ENCODE measurements at places on chromosomes 4 and X.

DNA sequence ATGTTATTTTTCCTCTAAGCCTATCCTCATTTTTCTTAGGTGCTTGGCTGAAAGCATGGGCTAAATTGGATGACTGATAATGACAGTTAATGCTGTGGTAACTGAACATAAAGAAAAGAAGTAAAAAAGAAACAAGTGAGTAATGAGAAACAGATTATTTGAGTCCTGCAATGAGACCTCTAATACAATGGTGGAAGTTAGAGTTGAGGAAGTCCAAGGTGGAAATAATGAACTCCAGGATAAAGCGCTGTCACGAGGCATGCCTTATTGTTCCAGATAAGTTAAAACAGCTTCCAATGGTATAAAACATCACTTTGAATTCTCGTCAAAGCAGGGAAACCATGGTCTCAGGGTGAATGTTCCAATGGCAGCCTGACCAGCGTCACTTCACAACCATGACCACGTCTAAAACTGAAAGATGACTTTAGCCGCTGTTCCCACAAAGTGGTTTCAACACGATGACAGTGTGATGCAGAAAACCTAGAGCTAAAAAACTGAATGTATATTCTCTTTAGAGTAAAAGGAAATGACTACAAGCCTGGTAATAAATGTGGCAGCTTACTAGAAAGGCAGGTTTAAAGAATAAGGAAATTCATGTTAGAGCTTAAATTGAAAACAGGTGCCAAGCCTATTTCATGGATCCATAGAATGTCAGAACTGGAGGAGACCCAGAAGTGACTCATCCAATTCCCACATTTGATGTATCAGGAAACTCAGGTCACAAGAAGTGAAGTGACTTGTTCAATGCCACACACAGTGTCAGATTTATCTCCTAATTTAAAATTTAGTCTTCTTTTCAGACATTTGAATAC is 202.6 kb upstream of the GYPA start:
- DNase-seq, result peak; percentile 45

DNA sequence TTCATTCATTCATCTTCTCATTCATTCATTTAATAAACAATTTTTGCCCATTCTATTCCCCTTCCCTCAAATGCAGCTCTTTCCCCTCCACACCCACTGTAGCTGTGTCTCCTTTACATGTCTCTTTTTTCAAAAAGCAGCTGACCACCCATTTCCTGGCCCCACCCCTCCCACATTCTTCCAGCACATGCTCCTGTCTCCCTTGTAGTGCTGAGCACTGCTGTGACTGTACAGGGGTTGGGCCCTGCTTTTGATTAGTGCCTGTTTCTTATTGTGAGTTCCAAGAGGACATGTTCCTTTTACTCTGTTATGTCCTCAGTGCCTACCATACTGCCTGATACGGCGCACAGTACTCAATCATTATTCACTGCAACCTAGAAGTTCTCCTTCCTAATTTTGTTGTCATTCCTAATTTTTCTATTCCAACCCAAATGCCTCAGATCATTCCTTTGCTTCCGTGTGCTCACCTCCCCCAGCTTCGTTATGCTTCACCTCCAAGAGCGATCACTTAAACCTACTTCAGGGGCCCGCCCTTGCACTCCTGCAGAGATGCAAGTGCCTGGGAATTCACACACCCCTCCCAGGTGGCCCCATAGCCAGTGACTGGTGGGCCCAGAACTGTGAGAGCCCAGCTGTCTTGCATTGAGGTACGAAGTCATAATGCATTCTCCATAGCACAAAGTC is 152.2 kb downstream of the STK32B start:
- DNase-seq, result no peak

GRCh38 chrX:115958687-115959359 is 211.7 kb upstream of the AGTR2 start:
- no peak for DNase-seq

DNA sequence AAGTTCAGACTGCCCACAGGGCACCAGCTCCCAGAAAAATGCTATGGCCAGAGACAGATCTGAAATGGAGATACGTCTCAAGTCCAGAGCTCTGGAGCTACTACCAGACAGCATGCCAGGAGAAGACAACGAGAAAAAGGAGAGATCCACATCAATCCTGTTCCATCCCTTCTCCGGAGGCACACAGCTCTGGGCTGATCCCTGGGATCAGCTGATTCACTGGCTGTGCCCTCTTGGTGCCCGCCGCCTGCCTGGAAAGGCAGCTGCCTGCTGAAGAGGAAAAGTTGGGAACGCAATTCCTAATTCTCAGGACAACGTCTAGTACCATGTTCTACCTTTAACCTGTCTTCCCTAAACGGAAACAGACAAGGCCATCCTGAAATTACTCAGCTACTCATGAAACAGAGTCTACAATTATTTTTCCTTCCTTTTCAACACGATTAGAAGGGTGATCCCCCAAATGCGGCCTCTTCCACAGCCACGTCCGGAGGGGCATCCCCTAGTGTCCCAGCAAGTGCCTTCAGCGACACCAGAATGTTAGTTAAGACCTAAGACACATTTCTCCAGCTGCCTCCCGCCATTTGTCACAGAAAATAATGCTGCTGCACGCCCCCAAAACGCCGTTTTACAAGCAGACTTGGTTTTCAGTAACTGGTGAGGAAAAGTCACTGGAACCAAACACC is 2.4 kb downstream of the ZFYVE28 start:
- no peak for DNase-seq

All from fibroblast of lung (primary cell).